ENCODE measurements at places on chromosomes 2 and 18.

DNA sequence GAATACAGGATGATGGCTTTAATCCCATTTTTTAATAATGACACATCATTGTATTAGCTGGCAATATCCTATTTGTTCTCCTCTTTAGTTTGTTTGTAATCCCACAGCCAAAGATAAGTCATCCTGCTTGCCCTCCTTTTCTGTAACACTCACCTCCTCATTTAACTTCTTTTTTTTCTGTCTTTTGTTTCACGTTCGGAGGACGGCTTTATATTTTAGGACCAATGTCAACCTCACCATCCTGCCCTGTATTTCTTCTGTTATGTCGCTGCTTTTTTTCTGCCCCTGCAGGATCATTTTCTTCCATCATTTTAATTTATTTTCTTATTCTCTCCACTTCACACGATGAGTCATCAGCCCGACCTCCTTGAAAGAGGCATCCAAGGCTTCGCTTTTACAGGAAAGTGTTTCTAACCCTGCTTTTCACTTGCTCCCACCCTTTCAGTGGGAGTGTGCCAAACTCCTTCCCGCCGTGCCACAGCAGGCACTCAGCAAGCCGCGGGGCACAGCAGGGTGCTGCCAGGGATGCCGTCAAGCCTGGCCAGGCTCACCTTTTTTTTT lies 11.4 kb downstream of the RAB31 start:
- DNase-seq = peak; percentile 45

DNA sequence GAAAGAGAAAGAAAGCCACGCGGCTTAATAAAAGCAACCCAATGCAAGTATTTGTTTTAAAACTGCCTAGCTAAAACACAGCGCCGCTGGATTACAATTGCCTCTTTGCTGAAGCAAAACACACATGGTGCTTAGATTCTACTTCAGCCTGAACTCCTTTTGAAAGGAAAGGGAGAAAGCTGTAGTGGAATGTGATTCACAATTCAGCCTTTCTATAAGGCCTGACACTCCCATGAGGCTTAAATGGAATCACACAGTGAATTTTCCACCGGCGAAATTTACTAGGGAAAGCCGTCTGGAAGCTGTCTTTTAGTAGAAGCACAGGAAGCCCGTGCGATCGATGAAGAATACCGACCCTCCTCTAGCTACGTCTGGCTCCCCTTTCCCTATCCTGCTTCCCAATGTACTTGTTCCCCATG lies 348.0 kb downstream of the DLGAP1 start:
- no peak for DNase-seq

DNA sequence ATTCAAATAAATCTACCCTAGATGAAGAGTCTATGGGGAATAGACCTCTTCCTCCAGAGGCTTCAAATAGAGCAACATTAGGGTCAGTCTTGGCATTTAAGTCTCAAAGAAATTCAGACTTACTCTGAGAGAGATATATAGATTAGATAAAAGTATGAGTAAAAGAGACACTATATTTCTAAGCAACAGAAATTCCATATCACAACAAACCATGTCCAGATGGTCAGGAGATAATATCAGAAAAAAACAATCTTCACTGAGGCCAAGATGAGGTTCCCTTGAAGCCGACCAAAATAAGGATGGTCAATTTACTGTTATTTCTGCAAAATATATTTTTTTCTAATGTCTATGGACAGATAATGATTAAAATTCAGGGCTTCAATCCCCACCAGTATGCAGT lies 89.1 kb upstream of the NOSTRIN start:
- no peak for DNase-seq

GRCh38 chr2:192090911-192091310 lies 103.8 kb downstream of the TMEFF2 start:
- DNase-seq = no peak

GRCh38 chr18:69865776-69866175 lies 81.9 kb downstream of the CD226 start:
- no peak for DNase-seq

DNA sequence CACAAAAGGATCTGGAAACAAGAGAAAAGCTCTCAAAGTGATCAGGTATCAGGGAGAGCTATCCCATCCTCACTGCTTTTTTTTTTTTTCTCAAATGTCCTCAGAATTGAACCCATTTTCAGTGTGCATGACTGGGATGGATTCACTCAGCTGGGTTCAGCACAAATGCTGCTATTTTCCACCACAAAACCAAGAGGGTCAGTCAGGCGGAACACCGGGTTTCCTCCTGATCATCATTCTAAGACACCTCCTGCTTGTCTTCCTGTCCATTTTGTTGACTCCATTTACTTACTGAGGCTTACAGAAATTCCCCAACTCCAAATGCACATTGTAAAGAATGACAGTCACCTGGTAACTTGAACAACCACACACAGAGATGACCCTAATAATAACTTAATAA lies 39.9 kb downstream of the CYRIA start:
- no peak for DNase-seq

- DNase-seq = no peak
These were observed 453.8 kb downstream of the DSC3 start for GRCh38 chr18:30588673-30589164.

DNA sequence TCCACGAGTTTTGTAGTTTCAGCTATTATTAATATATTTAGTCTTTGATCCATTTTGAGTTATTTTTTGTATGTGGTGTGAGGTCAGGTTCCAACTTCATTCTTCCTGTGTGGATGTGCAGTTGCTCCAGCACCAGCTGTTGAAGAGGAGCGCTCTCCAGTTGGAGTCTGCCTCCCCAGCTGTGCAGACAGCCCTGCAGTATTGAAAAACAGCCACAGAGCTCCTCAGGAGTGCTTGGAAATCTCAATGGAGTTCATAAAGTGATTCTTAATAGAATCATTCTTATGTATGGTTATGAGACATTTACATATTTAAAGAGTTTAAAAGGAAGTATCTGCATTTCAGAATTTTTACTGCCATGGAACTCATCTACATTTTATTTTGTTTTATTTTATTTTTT lies 17.3 kb downstream of the DGKD start:
- DNase-seq = no peak

- no peak for DNase-seq
These were observed 9.1 kb downstream of the SMIM21 start for GRCh38 chr18:75418293-75419005.

- no peak for DNase-seq
These were observed 222.2 kb downstream of the CYP26B1 start for GRCh38 chr2:71925268-71926088.

DNA sequence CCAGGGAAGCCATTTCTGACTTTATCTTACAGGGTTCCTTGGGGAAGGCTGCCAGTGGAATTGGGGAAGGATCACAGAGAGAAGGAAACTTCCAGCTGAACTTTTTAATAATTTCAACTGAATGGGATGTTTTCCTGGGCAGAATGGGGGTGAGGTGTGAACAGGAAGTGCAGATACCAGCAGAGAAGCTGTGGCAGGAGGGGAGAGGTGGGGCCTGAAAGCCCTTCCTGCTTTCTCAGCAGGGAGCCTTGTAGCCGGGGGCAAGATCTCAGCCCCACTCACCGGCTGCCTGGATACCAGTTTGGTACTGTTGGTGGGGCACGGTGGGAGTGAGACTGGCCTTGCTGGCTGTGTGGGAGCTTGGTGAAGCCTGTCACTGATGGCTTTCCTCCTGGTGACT lies 170.5 kb downstream of the ZBTB7C start:
- DNase-seq = no peak

- DNase-seq = no peak
These were observed 183.9 kb downstream of the EIPR1 start for GRCh38 chr2:3193443-3194330.

DNA sequence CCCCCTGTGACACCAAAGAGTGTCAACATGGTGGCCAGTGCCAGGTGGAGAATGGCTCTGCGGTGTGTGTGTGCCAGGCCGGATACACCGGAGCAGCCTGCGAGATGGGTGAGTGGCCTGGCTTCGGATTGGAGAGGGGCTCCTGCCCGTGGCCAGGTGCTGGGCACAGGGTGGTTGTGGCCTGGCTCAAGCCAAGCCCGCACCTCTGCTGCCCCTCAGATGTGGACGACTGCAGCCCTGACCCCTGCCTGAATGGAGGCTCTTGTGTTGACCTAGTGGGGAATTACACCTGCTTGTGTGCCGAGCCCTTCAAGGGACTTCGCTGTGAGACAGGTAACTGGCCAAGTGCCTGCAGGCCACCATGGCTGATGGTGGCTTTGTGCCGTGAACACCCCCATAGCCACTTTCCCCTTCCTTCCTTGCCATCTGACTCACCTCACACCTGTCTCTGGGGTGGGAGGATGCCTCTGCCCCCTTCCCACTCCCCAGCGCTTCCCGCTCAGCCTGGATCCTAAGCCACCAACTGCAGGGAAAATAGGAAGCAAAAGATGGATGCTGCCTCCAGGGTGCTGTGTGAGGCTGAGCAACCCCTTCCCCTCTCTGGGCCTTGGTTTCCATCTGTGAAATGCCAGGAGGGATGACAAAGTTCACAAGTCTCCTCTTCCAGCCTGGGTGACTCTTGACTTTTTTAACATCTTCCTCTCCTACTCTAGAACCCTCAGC lies 41.8 kb downstream of the SNED1 start:
- DNase-seq = no peak

- DNase-seq = no peak
These were observed 9.0 kb upstream of the WNT10A start for GRCh38 chr2:218871345-218872302.

DNA sequence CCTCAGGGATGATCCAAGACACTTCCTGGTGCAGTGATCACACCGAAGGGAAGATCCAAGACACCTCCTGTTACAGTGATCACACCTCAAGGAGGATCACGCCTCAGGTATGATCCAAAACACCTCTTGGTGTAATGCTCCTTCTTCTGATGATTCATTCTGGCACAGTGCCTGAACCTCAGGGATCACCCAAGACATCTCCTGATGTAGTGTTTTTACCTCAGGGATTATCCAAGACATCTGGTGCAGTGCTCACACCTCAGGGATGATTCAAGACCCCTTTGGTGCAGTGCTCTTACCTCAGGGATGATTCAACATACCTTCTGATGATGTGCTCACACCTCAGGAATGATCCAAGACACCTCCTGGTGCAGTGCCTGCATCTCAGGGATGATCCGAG lies 124.4 kb downstream of the ASB1 start:
- DNase-seq = no peak

DNA sequence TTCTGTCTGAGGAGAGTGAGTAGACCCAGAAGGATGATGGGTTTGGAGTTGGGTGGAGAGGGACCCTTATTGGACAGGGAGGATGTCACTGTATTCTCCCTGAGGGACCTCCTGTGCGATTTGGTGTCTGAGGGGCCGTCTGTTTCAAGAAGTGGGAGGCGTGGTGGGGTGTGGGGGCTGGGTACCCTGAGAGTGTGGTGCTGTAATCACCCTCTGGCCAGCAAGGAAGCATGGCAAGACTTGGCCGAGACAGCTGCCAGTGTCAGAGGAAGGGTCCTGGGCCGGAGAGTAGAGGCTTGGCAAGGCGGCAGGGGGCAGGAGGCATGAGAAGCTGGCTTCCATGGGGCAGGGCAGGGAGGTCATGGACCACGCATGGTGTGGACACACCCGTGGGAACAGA lies 43.1 kb downstream of the CTIF start:
- no peak for DNase-seq

GRCh38 chr2:176967911-176968450 lies 244.6 kb upstream of the HNRNPA3 start:
- DNase-seq = no peak

DNA sequence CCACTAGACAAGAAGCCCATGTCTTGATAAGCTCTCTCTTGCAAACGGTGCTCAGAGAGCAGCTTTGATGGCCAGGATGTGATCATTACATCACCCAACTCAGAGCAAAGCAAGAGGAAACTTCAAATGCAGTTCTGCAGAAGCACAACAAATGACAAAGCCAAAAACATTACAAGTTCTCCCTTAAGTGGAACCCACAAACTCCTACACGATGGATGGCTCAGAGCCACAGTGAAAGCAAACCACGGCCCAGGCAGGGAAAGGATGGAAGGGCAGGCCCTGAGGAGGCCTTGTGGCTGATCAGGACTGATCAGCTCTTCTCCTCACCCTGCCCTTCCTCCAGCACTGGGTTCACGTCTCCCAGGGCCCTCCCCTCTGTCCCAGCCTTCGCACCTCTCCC lies 326.4 kb downstream of the EIPR1 start:
- no peak for DNase-seq

DNA sequence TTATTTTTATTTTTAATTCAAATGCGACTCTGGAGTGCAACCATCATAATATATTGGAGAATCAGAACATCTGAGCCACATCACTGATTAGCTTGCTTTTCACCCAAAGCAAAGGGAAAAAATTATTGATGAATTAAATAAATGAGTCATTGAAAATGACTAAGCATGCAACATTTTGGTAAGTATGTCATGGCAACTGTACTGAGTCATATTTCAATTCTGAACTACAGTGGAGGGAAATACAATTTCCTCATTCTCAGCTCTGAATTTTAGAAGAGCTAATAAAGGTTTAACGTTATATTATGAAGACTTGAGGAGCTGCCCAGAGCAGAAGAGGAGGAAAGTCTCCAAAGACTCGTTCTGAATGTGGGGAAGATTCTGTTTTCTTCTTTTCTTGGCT lies 89.6 kb upstream of the CCDC68 start:
- no peak for DNase-seq

DNA sequence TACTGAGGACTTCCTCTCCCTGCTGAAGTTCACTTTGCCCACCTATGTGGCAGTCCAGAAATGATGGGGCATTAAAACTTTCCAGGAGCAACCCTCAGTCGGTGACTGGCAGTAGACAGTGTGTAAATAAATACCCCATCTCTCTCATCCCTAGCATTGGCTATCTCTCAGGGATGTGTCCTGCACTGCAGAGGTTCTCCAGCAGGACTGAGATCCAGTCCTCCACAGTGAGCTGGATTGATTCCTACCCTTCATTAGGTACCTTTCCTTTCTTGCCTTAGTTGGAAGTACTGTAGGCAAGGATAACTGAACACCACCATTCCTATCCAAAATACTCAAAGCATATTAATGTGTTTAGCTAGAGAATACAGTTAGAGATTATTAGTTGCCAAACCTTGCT lies 441.8 kb downstream of the SPAG16 start:
- DNase-seq = no peak

GRCh38 chr2:47869859-47870595 lies 36.3 kb downstream of the FBXO11 start:
- no peak for DNase-seq

GRCh38 chr2:230627806-230628724 lies 84.6 kb upstream of the CAB39 start:
- DNase-seq = no peak

DNA sequence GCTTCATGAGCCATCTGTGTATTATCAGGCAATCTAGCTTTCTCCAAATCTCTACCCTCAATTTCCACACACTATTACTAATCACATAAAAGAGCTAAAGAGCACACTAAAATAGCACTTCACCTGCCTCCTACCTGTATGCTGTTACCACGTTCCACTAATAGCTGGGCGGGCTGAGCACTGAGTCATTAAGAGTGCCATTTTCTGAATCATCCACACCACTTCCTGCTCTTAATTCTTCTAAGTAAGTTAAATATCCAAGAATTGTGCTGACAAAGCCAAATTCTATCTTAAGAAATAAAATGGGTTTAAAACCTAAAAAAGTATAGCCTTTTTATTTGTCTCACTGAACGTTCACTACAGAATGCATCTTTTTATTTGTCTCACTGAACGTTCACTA lies 35.7 kb downstream of the NOL10 start:
- DNase-seq = peak; percentile 56
